ENCODE measurements at places on chromosomes 6 and 20.

GRCh38 chr6:45663251-45664221 lies 285.8 kb upstream of the SUPT3H start:
- H3K4me1 ChIP-seq = peaks cover 42% of the 10 kb centered on the region
- peaks cover 28% of the 10 kb centered on the region for H3K27me3 ChIP-seq
- peak; percentile 75 for DNase-seq
- H3K36me3 ChIP-seq = no peaks in the 10 kb centered on the region
- H3K4me3 ChIP-seq = peak overlapping the region; percentile 53

GRCh38 chr6:161218222-161218621 lies 55.6 kb downstream of the AGPAT4 start:
- H3K4me1 ChIP-seq = no peaks in the 10 kb centered on the region
- no peaks in the 10 kb centered on the region for H3K27me3 ChIP-seq
- no peak for DNase-seq
- H3K36me3 ChIP-seq = peaks cover 24% of the 10 kb centered on the region

- no peak for DNase-seq
- peaks cover 11% of the 10 kb centered on the region for H3K4me1 ChIP-seq
- no peaks in the 10 kb centered on the region for H3K36me3 ChIP-seq
- no peak overlapping the region for H3K27ac ChIP-seq
- no peak overlapping the region for H3K4me3 ChIP-seq
Observed at GRCh38 chr6:69631552-69632346, 165.1 kb downstream of the LMBRD1 start.

GRCh38 chr6:34813028-34813713 lies 21.3 kb downstream of the BLTP3A start:
- peaks cover 2% of the 10 kb centered on the region for H3K36me3 ChIP-seq
- no peak for DNase-seq
- peaks cover 23% of the 10 kb centered on the region for H3K4me1 ChIP-seq
- H3K27me3 ChIP-seq = no peaks in the 10 kb centered on the region
- no peak overlapping the region for H3K27ac ChIP-seq

DNA sequence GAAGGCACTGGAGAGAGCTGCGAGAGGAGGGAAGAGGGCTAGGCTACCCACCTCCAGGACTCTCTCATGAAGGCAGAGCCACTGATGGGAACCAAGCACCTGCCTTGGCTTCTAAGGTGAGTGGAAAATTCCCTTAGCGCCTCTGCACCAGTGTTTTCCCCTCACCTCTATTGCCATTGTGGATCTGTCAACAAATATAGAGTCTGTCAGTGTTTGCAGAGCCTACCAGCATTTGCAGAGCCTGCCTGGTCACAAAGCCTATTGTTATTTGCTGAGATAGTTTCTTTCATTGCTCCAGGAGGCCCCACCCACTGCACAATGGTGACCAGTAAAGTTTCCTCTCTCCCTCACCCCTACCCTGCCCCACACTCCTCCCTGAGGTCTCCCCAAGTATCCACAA lies 141.9 kb downstream of the MRPL14 start:
- no peak for DNase-seq
- no peak overlapping the region for H3K27ac ChIP-seq
- no peak overlapping the region for H3K4me3 ChIP-seq
- H3K4me1 ChIP-seq = no peaks in the 10 kb centered on the region
- peaks cover 8% of the 10 kb centered on the region for H3K27me3 ChIP-seq
- no peaks in the 10 kb centered on the region for H3K36me3 ChIP-seq

DNA sequence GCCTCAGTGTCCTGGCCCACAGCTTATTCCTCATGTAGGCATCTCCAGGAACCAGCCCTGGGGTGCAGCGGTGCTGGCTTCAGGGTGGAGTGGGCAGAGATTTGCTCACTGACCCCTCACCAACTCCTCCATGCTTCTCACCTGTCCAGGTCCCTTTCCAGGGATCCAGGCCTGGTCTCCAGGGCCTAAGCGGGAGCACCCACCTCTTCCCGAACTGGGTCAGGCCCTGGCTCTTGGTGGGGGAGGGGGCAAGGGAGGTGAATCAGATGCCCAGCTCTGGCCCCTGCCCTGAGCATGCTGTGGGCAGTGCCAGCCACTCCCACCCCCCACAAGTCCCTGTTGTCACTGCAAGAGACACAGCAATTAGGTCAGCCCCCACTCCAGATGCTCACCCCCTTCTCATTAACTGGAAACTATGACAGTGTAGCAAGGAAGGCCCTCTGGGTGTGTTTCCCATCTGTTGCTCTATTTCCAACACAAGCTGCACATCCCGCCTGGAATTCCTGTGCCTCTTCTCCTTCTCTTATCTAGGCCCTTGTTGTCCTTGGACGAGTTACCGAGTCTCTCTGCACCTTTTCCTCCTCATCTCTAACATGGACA lies 37.0 kb downstream of the MDFI start:
- DNase-seq = no peak
- H3K36me3 ChIP-seq = no peaks in the 10 kb centered on the region
- no peak overlapping the region for H3K27ac ChIP-seq
- H3K4me1 ChIP-seq = no peaks in the 10 kb centered on the region
- H3K27me3 ChIP-seq = peaks cover 21% of the 10 kb centered on the region

DNA sequence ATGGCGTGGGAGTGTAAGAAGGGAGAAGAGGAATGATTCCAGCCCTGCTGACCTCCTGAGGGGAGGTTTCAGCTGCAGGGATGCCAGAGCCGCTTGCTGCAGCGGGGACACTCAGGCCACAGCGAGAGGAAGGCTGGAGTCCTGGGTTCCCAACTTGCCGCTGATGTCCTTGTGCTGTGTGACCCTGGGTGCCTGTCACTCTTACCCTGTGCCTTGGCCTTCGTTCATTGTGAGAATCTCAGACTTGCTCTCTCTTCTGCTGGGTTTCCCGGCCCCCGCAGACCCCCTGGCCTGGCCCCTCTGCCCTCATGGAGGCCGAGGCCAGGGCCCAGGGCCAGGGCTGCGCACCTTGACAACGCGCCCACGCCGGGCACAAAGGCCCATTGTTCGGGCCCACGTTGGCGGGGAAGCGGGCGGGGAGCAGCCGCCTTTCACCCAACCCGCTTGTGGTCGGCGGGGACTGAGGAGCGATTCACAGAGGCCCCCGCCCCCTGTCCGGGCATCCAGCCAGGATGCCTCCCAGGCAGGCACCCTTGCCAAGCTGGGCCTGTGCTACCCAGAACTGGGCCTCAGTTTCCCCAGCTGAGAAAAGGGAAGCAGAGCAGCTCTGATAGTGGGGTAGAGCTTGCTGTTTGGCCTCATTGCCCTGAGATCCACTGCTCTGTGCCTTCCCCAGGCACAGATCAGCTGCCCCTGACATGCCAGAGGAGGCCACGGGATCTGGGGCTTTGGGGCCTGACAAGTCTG lies 52.4 kb downstream of the CEBPB start:
- no peak for DNase-seq
- no peak overlapping the region for H3K4me3 ChIP-seq
- H3K27ac ChIP-seq = no peak overlapping the region

DNA sequence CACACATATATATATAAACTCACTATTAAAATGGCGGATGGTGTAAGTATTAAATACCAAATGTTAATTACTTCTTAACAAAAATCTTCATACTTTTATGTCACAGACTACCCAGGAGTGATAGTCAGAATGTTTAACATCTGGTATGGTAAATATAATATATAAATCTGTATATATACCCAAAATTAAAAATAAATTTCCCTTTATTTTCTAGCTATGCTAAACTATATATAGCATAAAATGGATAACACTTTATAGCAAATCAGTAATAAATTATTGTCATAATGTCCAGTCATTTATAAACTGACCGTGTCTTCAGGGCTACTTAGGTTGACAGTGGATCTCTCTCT lies 37.1 kb downstream of the GSTA2 start:
- DNase-seq = no peak
- no peak overlapping the region for H3K27ac ChIP-seq
- no peak overlapping the region for H3K4me3 ChIP-seq

- H3K4me1 ChIP-seq = no peaks in the 10 kb centered on the region
- H3K36me3 ChIP-seq = no peaks in the 10 kb centered on the region
- no peak overlapping the region for H3K27ac ChIP-seq
- no peak for DNase-seq
- no peaks in the 10 kb centered on the region for H3K27me3 ChIP-seq
- H3K4me3 ChIP-seq = no peak overlapping the region
Observed at GRCh38 chr6:71533939-71534379, 245.3 kb downstream of the OGFRL1 start.

- no peak overlapping the region for H3K4me3 ChIP-seq
- H3K36me3 ChIP-seq = no peaks in the 10 kb centered on the region
- H3K27ac ChIP-seq = no peak overlapping the region
- peaks cover 32% of the 10 kb centered on the region for H3K27me3 ChIP-seq
- H3K4me1 ChIP-seq = peaks cover 20% of the 10 kb centered on the region
Observed at GRCh38 chr6:151629791-151630190, 136.0 kb downstream of the CCDC170 start.

- H3K27ac ChIP-seq = no peak overlapping the region
- H3K36me3 ChIP-seq = no peaks in the 10 kb centered on the region
- H3K4me1 ChIP-seq = no peaks in the 10 kb centered on the region
- DNase-seq = no peak
- H3K4me3 ChIP-seq = no peak overlapping the region
- no peaks in the 10 kb centered on the region for H3K27me3 ChIP-seq
Observed at GRCh38 chr6:65531533-65531932, 175.5 kb downstream of the EYS start.

DNA sequence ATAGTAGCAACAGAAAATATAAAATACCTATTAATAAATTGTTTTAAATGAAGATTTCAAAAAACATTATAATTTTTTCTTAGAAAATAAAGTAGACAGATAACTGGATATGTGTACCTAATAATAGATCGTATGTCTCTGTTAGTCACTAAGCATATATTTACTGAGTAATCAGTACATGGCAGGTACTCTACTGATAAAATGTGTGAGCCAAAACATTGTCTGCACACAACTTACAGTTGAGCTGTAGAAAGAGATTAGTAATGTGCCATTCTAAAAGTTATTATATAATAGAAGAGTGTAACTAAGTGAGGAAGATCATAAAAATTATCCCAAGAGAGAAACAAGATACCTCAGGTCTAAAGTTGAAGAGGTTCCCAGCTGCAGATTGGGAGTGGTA lies 929.9 kb upstream of the EPHA7 start:
- no peaks in the 10 kb centered on the region for H3K4me1 ChIP-seq
- DNase-seq = no peak
- H3K36me3 ChIP-seq = no peaks in the 10 kb centered on the region
- H3K27me3 ChIP-seq = no peaks in the 10 kb centered on the region
- H3K27ac ChIP-seq = no peak overlapping the region

DNA sequence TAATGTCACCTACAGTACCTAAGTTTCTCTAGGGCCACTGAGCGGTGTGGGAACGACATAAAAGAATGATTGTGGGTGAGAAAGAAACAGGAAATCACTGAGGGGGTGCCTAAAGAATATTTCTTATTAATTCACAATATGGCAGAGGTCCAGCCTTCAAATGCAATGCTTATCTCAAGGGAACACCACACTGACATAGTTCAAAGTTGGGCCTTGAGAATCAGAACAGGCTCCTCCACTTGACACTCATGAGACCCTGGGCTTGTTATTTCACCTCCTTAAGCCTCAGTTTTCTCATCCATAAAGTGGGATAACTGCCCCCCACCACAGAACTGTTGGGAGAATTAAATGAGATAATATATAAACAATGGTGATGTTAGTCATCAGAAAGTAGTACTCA lies 40.4 kb upstream of the ARHGAP18 start:
- H3K27me3 ChIP-seq = no peaks in the 10 kb centered on the region
- H3K4me3 ChIP-seq = peak overlapping the region; percentile 48
- peaks cover 58% of the 10 kb centered on the region for H3K4me1 ChIP-seq
- H3K27ac ChIP-seq = peak overlapping the region; percentile 90
- no peaks in the 10 kb centered on the region for H3K36me3 ChIP-seq

DNA sequence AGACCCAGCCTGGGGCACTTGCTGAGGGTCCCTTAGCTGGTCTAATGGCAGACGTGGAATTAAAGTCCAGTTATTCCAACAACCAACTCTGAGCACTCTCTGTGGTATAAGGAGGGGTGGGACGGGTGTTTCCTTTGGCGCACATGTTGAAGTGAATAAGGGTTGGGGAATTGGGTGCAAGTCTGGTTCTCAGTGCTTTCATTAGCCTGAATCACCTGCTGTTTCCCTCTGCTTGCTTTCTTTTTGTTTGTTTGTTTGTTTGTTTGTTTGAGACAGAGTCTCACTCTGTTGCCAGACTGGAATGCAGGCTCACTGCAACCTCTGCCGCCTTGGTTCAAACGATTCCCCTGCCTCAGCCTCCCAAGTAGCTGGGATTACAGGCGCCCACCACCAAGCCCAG lies 110.1 kb downstream of the TNFAIP3 start:
- H3K27ac ChIP-seq = no peak overlapping the region
- no peaks in the 10 kb centered on the region for H3K27me3 ChIP-seq
- H3K4me1 ChIP-seq = peaks cover 62% of the 10 kb centered on the region
- no peak for DNase-seq
- no peaks in the 10 kb centered on the region for H3K36me3 ChIP-seq
- H3K4me3 ChIP-seq = no peak overlapping the region

DNA sequence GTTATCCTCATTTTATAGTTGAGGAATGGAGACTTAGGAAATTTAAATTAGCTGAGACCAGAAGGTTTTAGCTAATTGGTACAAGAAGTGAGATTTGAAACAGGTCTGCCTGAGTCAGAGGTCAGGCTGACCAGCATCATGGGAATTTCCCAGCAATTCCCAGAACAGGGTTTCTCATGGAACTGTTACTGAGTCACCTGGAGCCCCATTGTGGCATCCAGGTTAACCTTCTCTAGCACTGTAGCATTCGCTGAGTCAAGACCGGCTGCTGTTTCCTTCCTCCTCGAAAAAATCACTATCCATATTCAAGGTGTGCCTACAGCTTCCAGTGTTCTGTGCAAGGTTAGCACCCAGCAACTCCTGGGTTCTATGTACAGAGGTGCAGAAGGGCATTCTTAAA lies 238.0 kb upstream of the MAN1A1 start:
- H3K4me3 ChIP-seq = no peak overlapping the region
- H3K36me3 ChIP-seq = no peaks in the 10 kb centered on the region
- no peak overlapping the region for H3K27ac ChIP-seq
- H3K4me1 ChIP-seq = no peaks in the 10 kb centered on the region
- H3K27me3 ChIP-seq = no peaks in the 10 kb centered on the region

- peaks cover 14% of the 10 kb centered on the region for H3K27me3 ChIP-seq
- no peak overlapping the region for H3K4me3 ChIP-seq
- peaks cover 3% of the 10 kb centered on the region for H3K4me1 ChIP-seq
- DNase-seq = peak; percentile 38
- no peak overlapping the region for H3K27ac ChIP-seq
Observed at GRCh38 chr6:132530293-132530974, 7.6 kb upstream of the TAAR9 start.

- H3K36me3 ChIP-seq = no peaks in the 10 kb centered on the region
- H3K4me3 ChIP-seq = no peak overlapping the region
- H3K4me1 ChIP-seq = peaks cover 4% of the 10 kb centered on the region
- H3K27me3 ChIP-seq = peaks cover 47% of the 10 kb centered on the region
Observed at GRCh38 chr20:58184063-58184462, 44.4 kb downstream of the ANKRD60 start.

GRCh38 chr6:38871741-38872568 lies 156.8 kb downstream of the DNAH8 start:
- no peak overlapping the region for H3K4me3 ChIP-seq
- peak; percentile 64 for DNase-seq
- no peaks in the 10 kb centered on the region for H3K36me3 ChIP-seq
- H3K27ac ChIP-seq = no peak overlapping the region

- H3K27ac ChIP-seq = peak overlapping the region; percentile 50
- H3K27me3 ChIP-seq = no peaks in the 10 kb centered on the region
- no peak overlapping the region for H3K4me3 ChIP-seq
- DNase-seq = no peak
Observed at GRCh38 chr6:90100059-90100665, 196.5 kb downstream of the BACH2 start.

Data from activated T-cell treated with anti-CD3 and anti-CD28 coated beads, Interleukin-2, amount 50 U/mL, for 24 hours (primary cell).